ENCODE measurements at places on chromosomes 2 and 18.
A peak's percentile ranks its signal among the peaks of the same experiment; 100 is the strongest.

DNA sequence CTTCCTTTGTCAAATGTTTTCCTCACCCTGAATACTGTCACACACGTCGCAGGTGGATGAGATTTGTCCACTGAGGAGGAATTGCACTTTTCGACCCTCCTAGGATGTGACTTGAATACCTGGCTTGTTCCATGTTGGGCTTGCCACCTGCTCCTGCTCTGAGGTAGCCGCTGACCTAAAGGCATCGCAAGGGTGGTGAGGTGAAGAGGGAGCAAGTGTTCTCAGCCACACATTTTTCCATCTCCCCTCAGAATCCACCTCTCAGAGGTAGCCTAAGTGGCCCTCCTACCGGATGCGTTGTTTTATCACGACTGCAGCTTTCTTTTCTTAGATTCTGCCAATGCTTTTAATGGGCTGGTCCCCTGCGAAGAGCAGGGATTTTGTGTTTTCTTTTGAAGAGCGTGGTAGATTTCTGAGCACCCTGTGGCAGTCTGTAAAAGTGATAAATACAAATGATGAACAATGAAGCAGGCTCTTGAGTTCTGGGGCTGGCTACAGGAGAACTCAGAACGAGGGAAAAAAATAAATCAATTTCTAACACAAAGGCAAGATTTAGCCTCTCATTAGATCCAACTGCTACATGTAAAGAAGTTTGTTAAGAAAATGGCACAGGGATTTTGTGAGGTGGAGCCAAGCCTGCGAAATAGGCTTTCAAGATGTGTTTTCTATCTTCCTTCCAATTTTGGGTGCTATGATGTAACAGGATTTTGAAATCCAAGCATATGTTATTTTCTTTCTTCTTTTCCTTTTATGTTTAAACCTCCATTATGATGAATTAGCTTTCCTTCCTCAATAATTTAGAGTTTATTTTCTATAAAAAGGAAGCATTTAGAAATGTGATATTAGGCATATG lies 386.7 kb downstream of the TGIF1 start:
- DNase-seq, result no peak

- no peak for DNase-seq
Observed at GRCh38 chr18:67215686-67216085, 300.8 kb downstream of the DSEL start.

GRCh38 chr2:189582140-189582808 lies 1.7 kb upstream of the SLC40A1 start:
- no peak for DNase-seq

DNA sequence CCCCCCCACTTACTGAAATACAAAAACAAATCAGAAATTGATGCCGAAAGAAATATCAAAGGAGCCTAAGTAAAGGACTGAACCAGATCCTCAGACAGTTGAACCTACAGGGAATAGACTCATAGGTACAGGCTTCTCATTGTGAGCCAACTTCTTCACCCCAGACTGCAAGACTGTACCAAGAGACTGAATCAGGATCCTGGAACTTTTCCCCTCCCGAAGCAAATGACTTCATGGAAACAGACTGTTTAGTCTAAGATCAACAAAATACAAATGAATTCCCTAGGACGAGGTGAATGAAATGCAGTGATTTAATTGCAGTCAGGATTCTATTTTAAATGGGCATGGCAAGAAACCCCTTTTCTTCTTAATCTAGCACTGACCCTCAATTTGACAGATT lies 53.6 kb upstream of the RNF152 start:
- no peak for DNase-seq

- DNase-seq, result no peak
Observed at GRCh38 chr18:78603102-78603983, 376.3 kb upstream of the SALL3 start.

GRCh38 chr2:155381436-155381835 lies 682.9 kb downstream of the KCNJ3 start:
- no peak for DNase-seq

DNA sequence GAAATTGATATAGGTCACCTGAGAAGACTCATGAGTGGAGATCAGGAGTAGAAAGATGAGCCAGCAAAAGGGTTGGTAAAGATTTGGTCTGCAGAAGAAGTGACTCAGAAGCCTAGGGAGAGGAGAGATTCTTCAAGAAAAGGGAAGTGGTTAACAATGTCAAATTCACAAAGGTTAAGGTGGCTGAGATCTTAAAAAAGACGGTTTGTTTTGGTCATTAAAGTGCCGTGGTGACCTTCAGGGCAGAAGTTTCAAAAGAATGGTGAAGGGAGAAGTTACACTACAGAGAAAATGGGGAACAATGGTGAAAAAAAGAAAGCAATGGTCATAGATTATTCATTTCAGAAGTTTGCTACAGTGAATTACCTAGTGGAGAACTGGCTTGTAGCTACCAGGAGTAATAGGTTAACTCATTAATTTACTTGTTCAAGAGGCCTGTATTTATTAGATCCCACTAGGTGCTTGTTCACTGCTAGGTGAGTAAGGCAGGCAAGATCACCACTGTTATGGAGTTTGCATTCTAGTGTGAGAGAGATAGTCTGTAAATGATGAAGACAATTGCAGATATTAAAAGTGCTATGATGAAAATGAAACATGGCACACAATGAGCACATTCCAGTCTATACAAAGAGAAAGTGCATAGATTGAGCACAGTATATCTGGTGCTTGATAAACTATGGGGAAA lies 43.0 kb downstream of the FBXO48 start:
- DNase-seq, result no peak

DNA sequence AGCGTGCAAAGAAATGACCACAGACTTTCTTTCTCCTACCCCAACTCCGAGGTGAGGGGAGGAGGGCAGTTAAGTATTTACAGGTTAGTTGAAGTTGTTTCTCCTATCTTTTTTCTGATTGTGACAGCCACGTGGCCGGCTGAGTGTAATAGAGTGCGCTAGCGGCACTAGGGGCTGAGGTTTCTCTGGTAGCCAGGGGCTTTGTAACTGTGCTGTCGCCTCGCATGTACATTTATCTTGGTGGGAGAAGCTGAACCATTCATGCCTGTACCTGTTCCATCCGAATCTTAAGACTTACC lies 214.1 kb upstream of the STON1 start:
- DNase-seq, result no peak

- DNase-seq, result no peak
Observed at GRCh38 chr2:241323778-241324177, 8.1 kb downstream of the SEPTIN2 start.

- DNase-seq, result peak; percentile 21
Observed at GRCh38 chr2:39128919-39129391, 8.1 kb upstream of the SOS1 start.

GRCh38 chr2:84486441-84487115 lies 27.5 kb upstream of the SUCLG1 start:
- DNase-seq, result no peak

GRCh38 chr2:15731889-15732271 lies 140.2 kb downstream of the DDX1 start:
- no peak for DNase-seq

DNA sequence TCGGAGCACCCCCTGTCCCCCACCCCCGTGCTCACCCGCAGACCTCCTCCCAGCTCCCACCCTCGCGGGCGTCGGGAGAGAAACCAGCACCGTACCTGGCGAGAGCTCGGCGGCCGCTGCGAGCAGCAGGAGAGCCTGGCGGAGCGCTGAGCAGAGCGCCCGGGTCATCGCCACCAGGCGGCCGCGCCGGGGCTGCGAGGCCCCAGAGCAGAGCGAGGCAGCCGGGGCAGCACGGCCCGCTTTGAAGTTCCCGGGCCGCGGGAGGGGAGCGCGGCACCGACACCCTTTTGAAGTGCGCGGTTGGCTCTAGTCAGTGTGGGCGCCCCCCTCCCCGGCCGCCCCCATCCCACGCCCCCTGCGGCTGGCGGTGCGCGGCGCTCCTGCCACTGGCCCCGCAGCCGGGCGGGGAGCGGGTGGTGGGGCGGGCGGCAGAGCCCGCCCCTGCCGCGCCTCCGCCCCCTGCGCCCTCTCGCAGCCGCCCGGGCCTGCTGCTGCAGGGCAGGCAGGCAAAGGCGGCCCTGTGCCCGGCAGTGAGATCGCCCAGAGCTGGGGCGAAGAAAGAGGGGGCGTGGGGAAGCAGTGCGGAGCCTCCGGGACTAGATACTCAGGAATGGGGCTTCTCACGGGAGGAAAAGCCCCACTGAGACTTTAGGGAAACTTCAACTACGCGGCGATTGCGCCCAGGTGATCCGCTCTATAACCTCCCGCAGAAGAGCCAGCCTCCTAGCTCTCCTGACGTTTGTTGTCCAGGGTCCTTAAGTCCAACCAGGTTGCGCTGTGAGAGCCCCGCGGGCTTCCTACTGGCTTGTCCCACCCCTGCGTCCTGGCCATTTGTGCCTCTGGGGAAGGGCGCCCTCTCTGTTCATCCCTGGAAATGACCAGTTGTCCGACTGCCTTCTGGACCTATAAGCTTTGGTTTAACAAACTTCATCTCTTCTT lies at the start of gene ACVR1C:
Gene ACVR1C (minus strand): TSS at position 388 of the 939 bp plus-strand sequence. CDS start 220 bp downstream, at position 168.
- DNase-seq, result peak; percentile 61

- no peak for DNase-seq
Observed at GRCh38 chr2:199829628-199830027, 21.4 kb downstream of the FTCDNL1 start.

GRCh38 chr2:236538242-236538641 lies 31.4 kb upstream of the ACKR3 start:
- DNase-seq, result no peak

DNA sequence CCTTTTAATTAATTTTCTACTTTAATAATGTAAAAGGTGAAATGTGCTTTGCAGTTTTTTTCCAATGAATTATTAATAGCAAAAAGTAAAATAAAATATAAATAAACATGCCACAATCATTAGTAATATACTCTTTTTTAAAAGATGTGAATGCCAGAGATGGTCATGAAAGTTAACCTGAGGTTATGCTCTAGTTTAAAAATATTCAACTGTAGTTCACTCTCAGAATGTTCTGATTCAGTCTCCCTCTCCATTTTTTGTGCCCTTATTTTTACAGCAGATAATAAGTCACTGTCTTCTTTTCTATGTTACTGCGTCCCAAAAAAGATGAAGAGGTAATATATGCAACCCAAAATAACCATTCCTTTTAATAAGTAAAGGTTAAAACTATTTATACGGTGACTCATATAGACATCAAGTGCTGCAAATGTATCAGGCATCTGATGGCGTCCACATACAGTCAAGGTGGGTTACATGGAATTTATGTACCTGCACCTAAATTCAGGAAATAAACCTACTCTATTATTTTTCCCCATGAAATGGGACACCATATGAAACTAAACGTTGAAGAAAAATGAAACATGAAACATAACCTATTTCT lies 153.6 kb upstream of the ZNF804A start:
- no peak for DNase-seq

GRCh38 chr2:55093381-55093780 lies 43.1 kb upstream of the RTN4 start:
- DNase-seq, result no peak

GRCh38 chr2:39736640-39737039 lies 42.4 kb downstream of the THUMPD2 start:
- DNase-seq, result no peak

DNA sequence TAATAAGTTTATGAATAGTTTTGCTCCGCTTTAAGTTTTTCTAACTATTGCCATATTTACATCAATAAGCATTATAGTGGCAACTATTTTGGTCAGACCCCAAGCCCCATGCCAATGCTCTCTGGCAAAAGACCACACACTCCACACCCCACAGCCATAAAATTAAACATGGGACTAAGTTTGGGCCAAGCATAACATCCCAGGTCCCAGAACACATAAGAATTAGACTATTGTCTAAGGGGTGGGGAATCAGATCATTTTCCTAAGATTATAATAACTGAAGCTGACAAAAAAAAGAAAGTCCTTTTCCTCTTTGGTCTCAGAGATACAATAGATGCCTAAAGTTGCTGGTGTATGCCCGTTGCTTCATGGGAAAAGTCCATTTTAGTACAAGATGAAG lies 46.3 kb downstream of the EXOC6B start:
- no peak for DNase-seq

DNA sequence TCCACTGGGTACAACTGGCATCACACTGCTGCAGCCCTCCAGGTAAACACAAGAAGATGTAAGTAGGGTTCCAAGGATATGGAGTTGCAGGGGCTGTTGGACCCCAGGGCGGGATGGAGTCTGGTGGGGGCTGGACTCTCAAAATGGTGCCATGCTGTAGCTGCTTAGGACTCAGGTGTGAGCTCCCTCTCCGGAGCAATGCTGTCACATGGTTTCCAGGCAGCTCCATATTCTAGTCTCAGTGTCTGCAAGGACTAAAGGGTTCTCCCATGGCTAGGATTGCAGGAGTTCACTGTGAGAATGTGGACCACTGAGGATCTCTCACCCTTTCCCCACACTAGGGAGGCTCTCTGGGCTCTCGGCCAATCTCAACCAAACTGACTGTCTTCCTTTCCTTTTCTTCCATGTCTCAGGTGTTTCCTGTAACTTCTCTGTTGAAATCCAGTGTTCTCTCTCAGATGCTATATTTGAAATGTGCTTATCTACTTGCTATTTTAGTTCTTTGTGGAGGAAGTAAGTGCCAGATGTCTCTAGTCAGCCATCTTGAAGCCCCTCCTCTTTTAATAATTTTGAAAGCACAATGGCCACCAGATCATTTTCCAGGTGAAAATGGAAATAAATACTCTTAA lies 57.6 kb downstream of the CCNT2 start:
- no peak for DNase-seq
